Naive thymus-derived CD8-positive, alpha-beta T cell (primary cell): ENCODE measurements at places on chromosomes 1 and 21.

GRCh38 chr1:68954841-68955240 lies 458.0 kb upstream of the DEPDC1 start:
- no peak for DNase-seq

GRCh38 chr1:192904438-192904895 lies 95.6 kb downstream of the RGS2 start:
- no peak for DNase-seq

DNA sequence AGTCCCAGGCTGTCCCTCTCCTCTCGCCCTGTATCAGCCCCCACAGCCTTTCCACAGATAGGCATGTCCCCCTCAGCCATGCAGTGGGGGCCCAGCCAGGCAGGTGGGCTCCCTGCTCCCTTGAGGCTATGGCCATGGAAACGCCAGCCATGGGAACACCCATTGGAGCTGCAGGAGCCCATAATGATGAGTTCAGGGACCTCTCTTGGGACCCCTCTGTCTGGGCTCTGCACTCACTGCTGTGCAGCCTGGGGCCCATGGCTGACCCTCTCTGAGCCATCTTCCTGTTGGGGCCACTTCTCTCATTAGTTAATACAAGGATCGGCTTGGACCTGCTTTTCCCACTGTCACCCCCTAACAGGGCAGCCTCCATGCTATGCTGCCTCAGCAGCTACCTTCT lies 33.2 kb downstream of the WNT3A start:
- DNase-seq, result no peak

DNA sequence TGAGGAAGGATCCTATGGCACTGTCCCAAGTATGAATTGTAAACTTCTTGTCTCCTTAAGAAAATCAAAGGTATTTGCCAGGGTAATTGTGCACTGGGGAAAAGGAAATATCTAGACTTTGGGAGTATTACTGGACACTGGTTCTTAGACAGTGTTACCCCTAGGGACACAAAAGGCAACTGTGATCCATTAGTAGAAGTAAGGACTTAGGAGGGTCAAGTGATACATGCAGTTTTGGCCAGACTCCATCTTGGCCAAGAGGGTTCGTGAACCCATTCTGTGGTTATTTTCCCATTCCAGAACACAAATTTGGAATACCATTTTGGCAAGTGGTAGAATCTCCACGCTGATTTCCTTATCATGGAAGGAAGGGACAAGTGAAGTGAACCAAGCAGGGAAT lies 98.1 kb downstream of the TM2D1 start:
- no peak for DNase-seq

DNA sequence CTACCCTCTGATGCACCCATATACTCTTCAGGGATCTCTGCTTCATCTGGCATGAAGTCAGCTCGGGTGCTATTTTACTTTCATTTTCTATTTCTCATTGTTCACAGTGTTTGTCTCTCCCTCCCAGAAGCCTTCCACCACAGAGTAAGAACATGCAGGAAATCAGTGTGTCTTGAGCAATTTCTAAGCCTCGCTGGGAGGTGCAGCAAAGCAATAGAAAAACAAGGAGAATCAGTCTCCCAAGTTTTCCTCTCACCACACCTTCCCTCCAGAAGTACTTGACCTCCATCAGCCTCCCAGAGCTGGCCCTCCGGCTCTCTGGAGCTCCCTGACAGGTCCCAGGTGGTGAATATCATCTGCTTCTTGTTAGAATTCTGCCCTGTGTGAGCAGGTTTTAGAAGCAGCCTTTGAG lies 594.7 kb upstream of the CAMK1G start:
- no peak for DNase-seq
